Fibroblast of the aortic adventitia (primary cell): ENCODE measurements at places on chromosomes 4 and X.

GRCh38 chr4:31788676-31789075, 1068.5 kb downstream of the PCDH7 start:
- DNase-seq, result no peak

GRCh38 chr4:13430834-13431568, 53.1 kb downstream of the RAB28 start:
- no peak for DNase-seq

- DNase-seq, result no peak
Measured at GRCh38 chr4:160373911-160374310, 1271.0 kb downstream of the RAPGEF2 start.

DNA sequence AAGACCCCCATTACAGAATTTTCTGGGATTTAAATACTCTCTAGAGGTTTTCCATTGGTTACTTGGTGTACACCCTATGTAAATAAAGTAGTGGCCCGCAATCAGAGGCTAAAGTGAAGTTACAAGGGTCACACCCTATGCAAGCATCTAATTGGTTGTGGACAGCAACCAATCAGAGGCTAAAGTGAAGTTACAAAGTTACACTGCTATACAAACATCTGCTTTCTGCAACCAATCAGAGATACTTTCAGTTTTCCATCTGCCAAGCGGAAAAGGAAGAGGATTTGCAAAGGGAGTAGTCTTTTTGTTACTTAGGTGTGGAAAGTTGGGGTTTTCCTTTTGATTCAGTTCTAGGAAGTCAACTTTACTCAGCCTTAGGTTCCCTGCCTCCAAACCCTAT, 2.0 kb upstream of the ATRX start:
- peak; percentile 45 for DNase-seq

- peak; percentile 3 for DNase-seq
Measured at GRCh38 chr4:164383358-164384220, 370.3 kb upstream of the SMIM31 start.

DNA sequence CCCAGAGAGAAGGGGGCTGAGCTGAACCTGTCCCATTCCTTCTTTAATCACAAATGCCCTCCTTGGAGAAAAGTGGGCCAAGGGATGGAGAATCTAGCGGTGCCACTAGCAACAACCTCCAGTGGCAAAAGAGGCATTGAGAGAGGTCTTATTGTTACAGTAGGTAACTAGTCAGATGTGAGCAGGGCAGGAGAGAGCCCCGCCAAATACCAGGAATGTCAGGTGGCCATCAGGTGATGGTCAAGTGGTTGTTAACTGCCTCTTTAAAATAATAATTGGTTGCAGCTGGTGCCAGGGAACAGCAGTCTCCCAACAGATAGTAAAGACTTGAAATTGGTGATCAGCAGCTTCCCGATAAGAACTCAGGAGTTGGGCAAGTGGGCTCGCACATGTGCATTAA, 116.1 kb downstream of the EVC2 start:
- no peak for DNase-seq

DNA sequence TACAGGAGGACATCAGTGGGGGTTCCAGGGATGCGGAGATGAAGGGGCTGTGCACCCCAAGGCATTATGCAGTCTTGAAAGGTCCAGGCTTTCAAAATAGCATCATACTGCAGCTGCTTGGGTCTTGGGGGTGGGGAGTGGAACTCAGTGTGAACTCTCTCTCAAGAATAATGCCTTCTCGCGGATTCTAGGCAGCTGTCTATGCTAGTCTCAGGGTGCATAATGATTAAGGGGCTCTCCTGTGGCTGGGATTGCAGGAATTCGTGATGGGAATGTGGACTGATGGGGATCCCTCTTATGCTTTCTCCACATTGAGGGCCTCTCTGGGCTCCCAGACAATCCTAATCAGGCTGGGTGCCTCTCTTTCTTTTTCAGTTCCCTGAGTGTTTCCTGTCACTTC, 172.2 kb upstream of the ARHGAP24 start:
- no peak for DNase-seq

GRCh38 chrX:1449823-1450149, 2.9 kb downstream of the ASMTL start:
- DNase-seq, result no peak

DNA sequence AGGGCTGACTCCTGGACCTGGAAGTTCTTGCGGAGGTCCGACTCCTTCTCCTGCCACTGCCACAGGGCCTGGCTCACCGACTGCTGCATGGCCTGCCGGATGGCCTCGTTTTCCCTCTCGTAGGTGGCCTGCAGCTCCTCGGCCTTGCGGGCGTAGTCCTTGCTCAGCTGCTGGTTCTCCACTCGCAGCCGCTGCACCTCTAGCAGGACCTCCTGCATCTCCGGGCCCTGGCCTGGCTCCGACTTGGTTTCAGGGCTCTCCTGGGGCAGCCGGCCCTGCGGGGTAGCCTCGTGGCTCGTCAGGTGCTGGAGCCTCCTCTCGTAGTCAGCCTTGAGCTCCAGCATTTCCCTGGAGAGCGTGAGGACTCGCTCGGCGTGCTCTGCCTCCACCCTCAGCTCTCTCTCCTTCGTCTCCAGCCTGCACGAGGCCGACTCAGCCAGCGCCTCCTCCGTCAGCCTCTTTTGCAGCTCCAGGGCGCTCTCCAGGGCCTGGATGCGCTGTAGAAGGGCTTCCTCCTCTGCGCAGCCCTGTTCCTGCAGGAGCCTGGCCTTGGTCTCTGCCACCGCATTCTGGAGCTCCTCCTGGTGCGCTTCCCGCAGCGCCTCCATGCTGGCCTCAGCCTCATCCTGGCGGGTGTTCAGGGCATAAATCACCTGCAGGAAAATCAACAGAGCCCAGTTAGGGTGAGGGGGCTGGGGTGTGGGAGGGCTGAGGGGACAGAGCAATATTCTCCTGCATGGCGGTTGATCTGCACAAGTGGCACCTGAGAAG, 72.2 kb downstream of the FAM184B start:
- no peak for DNase-seq

- DNase-seq, result peak; percentile 94
Measured at GRCh38 chr4:34181311-34181841, 2062.9 kb downstream of the ARAP2 start.

DNA sequence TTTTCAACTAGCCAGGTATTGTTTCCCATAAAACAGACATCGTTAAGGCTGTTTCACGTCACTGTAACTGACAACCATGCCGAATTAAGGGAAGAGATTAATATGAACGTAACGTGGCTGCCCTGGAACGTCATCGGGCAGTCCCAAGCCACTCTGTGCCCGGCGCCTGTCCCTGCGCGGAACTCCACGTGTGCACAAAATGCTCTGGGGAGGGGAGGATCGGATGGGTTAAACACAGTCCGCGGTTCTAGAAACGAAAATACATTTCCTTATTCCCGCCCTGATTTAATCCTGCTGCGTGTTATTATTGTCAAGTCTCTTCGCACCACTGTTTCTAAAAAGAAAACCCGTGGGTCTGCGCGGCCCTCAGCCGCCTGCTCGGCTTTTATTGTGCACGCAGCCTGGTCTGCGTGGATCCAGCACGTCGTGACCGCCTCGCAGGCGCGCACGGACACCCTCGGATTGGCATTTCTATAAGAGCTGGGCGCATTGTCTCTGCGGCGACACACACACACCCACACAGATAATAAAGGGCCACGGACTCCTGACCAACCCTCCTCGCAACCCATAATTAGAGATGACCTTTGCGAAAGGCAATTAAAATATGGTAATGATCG, 69.6 kb upstream of the BCOR start:
- no peak for DNase-seq

- no peak for DNase-seq
Measured at GRCh38 chr4:82261084-82261483, 112.7 kb downstream of the HNRNPD start.

DNA sequence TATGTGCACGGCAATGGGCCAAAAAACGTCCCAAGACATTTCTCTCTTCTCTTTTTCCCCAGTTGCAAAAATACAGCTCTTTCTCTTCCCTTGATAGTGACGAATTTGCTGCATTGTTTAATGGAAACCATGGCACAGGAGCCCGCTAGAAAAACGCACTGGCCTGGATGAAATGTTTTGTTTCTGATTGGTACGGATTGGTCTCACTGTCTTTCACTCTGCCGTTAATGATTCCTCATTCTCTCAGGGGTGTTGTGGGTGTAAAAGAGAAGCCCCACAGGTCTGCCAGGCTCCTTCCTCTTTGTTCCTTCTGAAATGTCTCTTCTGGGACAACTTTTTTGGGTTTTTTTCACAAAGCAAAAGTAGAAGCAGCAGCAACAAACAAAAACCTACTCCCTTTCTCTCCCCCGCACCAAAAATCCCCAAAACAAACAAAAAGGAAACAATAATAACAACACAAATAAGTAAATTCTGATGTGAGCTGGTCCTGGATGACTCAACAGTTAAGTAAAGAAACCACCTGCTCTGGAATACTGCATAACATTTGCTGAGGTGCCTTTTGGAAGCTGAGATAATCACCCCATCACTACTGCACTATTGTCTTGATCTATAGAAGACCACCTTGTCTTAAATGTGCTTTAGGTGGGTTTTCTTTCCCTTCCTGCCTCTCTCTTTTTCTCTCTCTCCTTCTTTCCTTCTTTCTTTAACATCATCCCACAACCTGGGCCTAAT, 89.8 kb downstream of the PLAC1 start:
- no peak for DNase-seq

DNA sequence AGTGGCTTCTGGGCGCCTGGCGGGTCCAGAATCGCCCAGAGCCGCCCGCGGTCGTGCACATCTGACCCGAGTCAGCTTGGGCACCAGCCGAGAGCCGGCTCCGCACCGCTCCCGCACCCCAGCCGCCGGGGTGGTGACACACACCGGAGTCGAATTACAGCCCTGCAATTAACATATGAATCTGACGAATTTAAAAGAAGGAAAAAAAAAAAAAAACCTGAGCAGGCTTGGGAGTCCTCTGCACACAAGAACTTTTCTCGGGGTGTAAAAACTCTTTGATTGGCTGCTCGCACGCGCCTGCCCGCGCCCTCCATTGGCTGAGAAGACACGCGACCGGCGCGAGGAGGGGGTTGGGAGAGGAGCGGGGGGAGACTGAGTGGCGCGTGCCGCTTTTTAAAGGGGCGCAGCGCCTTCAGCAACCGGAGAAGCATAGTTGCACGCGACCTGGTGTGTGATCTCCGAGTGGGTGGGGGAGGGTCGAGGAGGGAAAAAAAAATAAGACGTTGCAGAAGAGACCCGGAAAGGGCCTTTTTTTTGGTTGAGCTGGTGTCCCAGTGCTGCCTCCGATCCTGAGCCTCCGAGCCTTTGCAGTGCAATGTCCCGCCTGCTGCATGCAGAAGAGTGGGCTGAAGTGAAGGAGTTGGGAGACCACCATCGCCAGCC, at the start of gene ATOH1:
ATOH1 (plus strand) TSS at position 422 of the 663 bp plus-strand sequence; CDS start at position 596, 174 bp downstream.
- no peak for DNase-seq

DNA sequence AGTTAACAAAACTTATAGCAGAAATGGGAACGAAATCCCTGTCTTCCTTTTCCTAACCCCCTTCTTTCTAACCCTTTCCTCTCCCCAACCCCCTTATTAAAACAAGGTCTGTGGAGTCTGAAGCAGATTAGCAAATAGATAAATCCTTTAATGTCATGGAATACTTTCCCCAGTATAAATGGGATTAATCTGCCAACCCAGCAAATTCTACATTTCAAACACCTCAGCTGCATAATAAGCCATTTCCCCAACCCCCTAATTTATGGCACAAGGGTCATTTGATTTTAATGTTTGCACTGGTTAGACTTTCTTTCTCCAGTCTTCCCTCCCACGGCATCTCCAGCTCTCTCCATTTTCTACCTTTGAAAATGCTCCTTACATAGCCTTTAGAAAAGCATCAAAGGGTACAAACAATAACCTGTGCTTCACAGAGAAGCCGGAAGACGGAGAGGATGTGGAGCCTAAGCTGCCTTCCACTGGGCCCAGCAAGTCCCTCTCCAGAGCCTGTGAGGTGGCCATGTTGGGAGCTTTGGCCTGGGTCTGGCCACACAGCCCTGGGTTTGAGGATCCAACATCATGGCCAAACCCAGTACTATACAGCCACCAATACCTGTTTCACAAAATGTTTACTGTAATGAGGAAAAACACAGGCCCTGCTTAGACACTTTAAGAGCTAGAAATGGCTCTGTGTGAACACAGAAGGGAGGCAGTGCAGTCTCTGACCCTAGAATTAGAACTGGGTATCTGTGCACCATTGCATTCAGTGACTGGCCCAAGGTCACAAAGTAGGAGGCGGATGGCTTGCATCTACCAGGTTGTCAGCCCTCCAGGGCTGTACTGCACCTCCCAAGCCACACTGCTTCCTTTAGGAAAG, 56.9 kb upstream of the SPRY1 start:
- no peak for DNase-seq

GRCh38 chr4:8293131-8293975, 23.8 kb downstream of the HTRA3 start:
- no peak for DNase-seq

GRCh38 chr4:75655562-75655961, 17.6 kb downstream of the G3BP2 start:
- no peak for DNase-seq

DNA sequence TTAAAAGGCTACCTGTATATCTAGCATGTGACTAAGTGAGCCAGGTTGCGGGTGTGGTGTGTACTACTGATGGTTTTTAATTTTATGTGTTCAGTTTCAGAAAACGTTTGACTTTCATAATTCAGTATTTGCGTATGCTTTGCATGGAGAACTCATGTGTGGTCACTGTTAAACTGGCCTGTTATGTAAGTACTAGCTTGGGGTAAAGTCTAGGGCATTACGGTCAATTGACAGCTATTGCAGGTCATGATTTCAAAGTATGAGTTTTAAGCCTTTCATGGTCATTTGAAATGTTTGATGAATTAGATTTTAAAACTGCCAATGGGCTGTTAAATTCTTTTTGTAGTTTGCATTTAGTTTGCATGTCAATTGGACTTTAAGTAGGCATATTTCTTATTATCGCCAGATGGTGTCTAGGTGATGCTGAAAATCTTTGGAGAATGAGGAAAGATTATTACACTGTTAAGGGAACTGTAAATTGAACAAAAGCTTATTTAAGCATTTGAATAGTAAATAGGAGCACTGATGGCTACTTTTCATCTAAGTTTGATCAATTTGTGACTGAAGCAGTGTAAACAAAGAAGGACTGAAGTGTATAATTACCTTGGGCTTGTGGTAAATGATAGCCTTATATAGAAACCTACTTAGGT, 563.4 kb downstream of the DACH2 start:
- no peak for DNase-seq

GRCh38 chr4:185127021-185127925, 15.8 kb upstream of the SLC25A4 start:
- DNase-seq, result no peak

DNA sequence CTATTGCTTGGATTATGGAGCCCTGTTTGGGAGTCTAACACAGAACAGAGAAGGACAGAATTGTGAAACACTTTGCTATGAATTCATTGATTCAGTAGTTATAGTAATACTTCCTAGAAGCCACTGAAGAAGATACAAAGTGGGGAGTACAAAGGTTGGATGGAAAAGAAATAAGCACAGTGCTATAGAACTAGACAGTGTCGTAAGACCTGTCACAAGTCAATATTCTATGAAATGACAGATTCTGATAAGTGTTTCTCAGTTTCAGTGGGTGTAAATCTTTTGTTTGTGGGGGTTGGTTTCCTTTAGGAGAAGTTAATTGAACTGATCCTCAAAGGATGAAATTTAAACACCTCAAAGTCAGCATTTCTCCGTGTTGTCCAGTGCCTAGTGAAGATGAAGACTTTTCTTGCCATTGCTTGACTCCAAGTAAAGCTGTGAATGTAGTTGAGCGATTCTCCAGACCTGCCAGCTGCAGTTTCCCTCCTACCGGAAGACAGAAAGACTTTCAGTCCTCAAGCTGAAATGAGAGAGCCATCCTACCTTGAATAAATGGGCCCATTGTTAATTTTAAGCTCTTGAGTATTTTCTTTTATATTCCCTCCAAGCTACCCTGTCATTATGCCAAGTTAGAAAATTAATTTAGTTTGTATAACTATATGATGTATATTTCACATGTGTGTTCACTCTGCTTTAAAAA, 7.9 kb downstream of the PDLIM5 start:
- no peak for DNase-seq
